B cell (primary cell): ENCODE measurements at places on chromosomes 16 and 17.

GRCh38 chr17:67509390-67510287 lies 132.6 kb downstream of the PITPNC1 start:
- DNase-seq = no peak

DNA sequence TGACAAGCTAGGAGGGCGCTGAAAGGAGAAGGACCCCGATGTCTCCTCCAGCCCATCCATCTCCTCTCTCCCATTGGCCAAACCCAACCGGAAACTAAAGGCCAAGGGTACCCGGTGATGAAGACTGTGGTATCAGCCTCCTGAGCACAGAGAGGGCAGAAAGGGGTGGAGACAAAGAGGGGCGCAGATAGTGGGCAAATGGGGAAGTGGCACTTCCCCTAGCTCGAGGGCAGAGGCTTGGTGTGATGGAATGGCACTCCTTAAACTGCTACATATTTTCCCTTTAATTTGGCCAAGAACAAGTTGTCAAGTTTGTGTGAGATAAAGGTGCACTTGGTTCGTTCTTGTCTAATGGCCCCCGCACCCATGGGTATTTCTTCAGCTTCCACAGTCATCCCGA lies 27.8 kb downstream of the IL4R start:
- peak; percentile 45 for DNase-seq

- no peak for DNase-seq
Observed at GRCh38 chr17:72691017-72691416, 401.5 kb downstream of the SLC39A11 start.

DNA sequence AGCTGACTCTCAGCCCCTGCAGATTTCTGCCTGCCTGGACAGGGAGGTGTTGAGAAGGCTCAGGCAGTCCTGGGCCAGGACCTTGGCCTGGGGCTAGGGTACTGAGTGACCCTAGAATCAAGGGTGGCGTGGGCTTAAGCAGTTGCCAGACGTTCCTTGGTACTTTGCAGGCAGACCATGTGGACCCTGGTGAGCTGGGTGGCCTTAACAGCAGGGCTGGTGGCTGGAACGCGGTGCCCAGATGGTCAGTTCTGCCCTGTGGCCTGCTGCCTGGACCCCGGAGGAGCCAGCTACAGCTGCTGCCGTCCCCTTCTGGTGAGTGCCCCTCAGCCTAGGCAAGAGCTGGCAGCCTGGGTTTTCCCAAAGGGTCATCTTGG lies 3.9 kb downstream of the GRN start:
- DNase-seq = no peak

- peak; percentile 16 for DNase-seq
Observed at GRCh38 chr17:72030067-72030899, 90.5 kb upstream of the SOX9 start.

DNA sequence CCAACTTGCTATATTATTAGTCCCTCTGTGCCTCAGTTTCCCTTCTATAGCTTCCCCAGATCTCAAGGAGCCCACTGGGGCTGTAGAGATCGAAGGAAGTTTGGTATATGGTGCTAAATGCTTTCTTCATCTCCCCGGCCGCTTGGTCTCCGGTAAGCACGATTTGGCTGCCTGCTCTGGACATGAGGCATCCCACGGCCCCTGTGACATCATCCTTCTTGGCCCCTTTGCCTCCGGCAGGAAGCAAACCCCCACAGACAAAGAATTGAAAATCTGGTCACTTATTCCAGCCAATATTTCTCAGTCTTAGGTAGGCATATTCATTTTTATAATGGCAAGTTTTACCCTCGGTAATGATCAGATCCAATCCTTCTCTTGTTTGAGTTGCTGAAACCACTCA lies 65.8 kb downstream of the WSCD1 start:
- DNase-seq = no peak

GRCh38 chr16:75017670-75018525 lies 19.1 kb downstream of the ZNRF1 start:
- DNase-seq = no peak

DNA sequence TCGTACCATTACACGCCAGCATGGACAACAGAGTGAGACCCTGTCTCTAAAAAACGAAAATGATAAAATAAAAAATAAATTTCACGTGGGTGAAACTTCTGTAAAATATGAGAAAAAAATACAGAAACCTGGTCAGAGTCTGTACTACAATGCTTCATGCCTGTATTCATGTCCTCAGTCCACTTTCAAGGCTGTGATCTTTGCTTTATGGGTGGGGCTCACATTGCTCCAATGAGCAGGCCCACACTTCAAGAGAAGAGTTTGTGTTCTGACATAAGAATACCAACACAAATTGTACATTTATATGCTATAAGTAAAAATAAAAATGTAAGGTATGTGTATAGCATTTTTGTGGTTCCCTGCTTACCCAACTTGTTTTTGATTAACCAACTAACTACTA lies 32.2 kb upstream of the ABCA3 start:
- DNase-seq = no peak

DNA sequence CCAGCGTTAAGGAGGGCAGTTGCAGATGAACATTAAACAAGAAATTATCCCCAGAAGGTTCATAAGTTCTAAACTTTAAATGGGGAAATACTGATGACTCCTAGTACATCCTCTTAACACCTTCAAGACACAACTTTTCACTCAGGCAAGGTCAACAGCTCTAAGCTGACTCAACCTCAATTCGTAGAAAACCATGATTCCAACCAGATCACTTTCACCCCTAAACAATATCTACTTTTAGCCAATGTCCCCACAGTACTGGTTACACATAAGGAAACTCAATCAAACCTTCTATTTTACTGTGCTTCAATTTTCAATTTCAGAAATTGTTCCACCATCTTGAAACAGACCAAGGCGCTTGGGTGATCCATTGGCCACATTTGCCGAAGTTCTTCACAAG lies 2.3 kb downstream of the CDYL2 start:
- DNase-seq = no peak

DNA sequence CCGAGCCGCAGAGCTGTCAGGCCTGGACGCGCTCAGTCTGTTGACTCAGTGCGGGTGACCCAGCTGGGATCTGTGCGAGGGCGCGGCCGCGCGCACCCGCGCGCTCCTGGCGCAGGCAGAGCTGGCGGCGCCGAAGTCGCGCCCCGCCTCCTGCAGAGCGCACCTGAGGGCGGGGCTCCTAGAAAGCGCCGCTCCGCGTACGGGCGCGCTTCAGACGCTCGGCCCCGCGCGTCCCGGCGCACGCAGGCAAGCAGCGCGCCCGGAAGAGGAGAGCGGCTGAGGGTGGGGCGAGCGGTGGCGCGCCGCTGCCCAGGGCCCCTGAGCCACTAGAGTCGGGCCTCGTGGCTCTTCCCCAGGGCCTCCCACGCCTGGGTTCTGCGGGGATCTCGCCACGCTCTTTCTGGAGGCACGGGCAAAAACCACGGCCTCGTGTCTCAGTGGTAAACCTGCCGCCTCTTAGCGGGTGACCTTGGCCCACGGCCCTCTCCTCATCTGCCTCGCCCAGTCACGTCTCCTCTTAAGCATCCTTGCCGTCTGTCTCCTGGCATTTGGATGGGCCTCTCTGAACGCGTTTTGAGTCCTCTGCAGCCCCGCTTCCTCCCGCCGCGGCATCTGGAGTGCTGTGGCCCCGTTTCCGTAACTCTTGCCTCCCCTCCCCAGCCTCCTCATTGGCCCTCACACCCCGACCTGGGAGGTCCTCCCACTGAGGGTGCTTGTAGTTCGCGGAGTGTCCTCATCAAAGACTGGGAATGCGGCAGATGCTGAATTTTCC lies at the start of gene ABCA5:
Gene ABCA5 (minus strand): TSS at position 74 of the 772 bp plus-strand sequence. CDS start 12,718 bp downstream, outside the sequence.
- peak; percentile 95 for DNase-seq

DNA sequence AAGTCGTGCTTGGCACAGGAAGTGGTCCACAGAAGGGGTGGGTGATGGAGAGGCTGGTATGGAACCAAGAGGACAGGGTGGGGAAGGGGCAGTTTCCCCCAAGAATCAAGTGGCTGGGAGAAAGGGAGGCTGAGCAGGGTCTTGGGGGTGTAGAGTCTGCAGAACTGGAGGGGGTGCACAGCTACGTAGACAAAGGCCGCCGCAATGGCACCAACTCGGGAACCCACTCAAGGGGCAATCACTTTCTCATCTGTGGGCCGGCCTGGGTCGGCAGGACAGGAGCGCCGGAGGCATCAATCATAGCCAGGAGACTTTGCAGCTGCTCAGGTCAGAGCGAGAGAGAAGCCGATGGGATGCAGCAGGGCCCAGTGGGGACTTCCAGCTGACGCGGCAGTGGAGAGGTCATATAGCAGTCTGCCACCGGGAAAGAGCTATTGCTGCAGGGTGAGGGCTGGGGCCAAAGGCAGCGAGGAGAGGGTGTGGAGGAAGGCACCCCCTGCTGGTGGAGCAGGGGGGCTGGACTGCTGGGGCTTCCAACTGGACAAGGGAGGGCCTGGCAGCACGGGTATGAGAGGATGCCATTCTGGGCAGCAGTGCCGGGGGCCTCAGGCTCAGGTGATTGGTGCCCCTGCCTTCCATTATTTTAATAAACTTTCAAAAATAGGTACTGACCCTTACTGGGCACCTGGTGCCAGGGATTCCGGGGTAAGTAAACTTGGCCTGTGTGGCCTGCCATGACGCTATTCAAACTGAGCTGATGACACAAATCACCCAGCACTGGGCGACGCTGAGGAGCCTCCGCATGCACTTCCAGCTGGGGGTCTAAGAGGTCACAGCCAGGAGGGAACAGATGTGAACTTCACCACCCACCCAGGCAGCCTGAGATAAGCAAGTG lies 52.5 kb upstream of the MTSS2 start:
- peak; percentile 20 for DNase-seq

DNA sequence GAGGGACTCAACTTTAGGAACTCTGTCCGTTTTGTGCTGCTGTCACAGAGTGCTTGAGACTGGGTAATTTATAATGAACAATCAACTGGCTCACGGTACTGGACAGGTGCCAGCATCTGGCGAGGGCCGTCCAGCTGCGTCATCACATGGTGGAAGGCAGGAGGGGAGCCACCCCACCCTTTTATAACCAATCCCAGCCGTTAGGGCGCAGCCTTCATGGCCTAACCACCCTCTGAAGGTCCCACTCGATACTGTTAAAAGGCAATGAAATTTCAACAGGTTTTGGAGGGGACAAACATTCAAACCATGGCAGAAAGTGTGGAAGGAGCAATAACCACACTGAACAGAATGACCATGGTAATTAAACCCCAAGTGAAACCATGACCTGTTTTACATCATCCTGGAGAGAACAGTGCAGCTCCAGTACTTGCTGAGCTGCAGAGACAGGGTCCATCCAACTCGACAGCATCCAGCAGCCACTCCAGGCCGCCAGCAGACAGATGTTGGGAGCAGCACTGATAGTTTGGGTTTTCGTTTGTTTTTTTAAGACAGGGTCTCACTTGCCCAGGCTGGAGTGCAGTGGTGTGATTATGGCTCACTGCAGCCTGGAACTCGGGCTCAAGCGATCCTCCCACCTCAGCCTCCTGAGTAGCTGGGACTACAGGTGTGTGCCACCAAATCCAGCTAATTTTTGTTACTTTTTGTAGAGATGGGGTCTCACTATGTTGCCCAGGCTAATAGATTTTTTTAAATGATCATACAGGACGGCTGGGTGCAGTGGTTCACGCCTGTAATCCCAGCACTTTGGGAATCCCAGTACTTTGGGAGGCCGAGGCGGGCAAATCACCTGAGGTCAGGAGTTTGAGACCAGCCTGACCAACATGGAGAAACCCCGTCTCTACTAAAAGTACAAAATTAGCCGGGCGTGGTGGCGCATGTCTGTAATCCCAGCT lies 11.0 kb downstream of the CHMP6 start:
- DNase-seq = peak; percentile 8

DNA sequence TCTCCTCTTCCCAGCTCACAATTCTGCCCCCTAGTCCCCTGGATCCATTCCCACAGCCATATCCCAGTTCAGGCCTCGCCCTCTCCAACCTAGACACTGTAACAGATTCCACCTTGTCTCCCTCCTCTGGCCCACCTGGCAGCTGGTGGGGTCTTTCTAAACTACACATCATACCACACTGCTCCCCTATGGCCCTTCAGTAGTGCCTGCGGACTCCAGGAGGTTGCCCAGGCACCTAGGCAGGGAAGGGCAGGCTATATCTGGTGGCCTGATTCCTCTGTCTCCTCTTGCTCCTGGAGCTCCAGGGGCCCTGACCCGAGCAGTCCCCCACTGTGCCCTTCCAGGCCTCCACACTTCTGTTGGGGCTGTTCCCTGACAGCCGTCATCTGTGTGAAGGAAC lies 64.5 kb downstream of the SMPD3 start:
- no peak for DNase-seq

DNA sequence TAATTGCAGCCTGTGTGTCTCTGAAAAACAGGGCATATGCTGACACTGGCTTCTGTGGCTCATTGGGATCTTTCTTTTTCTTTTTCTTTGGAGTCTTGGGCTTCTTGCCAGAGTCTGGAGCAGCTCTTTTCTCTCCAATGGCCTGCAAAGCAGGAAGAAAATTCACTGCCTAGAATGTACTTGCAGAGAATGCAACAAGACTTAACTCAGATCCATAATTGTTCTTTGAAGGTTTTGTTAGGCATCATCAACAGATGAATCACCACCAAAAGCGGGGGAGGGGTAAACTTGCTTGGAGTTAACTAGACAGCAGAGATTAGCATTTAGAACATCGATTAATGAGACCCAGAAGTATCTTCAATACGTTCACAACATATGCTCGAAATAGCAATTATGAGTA lies 100.9 kb downstream of the TOX3 start:
- DNase-seq = no peak

DNA sequence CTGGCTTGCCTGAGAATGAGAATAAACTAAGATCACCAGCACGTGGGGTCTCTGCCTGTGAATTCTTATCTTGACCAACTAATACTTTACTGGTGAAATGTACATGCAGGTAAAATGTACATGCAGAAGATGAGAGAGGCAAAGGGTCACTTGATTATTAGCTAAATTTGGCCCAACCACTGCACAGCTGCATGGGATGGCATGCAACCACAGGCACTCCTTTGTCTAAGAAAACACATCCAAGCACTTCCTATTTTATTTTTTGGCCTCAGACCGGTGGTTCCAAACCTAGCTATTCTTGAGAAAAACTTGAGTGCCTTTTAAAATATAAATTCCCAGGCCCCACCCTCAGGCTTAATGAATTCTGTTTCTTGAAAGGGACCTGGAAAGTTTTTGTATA lies 77.9 kb downstream of the SYCE1L start:
- DNase-seq = no peak

- peak; percentile 35 for DNase-seq
Observed at GRCh38 chr17:77011173-77012011, 129.4 kb upstream of the SEC14L1 start.

DNA sequence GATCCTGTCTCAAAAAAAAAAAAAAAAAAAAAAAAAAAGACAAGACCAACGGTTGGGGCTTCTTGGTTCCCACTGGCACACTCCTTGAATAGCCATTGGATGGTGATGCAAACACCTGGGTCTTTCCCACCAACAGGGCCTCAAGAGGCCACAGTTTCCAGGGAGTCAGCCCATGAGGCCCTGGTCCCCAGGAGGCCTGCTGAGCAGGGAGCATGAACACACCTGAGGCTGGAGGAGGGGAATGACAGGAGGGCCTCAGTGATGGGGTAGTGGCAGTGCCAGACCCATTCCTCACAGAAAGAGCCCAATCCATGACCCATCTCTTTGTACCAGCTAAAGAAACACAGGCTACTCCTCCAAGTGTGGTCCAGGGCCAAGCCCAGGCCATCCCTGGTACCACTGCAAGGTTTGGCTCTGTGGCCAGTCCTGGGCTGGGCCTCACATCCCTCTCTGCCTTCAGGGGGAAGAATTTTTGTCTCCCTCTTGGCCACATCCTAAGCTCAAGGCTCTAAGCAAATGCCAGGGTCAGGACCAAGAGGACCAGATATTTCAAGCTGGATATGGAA lies 13.9 kb downstream of the ARL2BP start:
- no peak for DNase-seq

GRCh38 chr16:10964039-10964890 lies 19.9 kb downstream of the CLEC16A start:
- DNase-seq = peak; percentile 86
